ENCODE measurements at places on chromosomes 2 and 18. TPM values are rescaled to one million over a fixed set of nuclear protein-coding genes. Genes with fewer than 3 reads are reported as not detected.

GRCh38 chr2:100780203-100781008, 39.5 kb upstream of the NPAS2 start:
- DNase-seq: peak; percentile 85

DNA sequence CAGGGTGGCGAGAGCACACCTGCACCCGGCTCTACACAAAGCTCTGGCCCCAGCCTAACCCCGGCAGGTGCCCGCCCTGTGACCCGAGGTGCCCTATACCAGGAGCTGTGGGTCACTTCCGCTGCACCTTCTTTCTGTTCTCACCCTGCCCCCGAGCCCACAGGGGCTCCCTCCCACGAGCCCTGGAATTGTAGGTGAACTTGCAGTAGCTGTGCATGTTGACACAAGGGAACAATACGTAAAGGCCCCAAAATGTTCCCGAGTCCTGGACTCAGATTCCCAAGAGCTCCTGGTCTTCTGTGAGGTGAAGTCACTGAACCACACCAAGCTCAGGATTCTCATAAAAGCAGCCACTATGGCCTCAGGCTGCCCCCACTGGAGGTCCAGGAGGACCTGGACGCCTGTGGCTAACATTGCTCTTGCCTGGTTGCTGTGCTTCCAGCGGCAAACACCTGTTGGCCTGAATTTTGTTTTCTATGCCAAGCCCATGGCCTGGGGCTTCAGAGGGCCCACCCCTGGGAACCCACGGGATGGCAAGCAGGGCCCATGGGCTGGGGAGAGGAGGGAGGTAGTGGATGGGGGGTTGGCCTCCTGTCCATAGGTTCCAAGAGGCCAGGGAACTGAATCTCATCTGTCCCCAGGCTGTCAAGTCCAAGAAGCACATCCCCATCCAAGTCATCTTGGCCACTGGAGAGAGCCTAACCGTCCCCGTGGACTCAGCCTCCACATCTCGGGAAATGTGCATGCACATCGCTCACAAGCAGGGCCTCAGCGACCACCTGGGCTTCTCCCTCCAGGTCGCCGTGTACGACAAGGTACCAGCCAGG, 23.2 kb upstream of the GPR17 start:
- DNase-seq: no peak

GRCh38 chr2:134287323-134287722, 33.5 kb downstream of the MGAT5 start:
- DNase-seq: no peak

DNA sequence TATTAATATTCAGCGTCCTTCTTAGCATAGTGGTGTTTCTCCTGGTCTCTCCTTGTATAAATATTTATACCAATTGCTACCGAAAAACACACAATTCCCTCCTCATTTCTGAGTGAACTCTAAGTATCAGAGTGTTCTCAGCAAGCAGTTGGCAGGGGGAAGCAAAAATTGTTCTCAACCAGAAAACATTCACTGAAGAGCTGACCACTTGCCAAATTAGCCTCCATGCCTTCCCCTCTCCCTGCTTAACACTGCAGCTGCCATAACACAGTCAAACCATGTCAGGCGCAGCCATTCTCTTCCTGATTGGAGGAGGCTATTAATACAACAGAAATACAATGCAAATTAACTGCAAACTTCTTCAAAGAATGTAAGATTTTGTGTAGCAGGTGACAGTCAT, 105.0 kb downstream of the COL6A3 start:
- no peak for DNase-seq

- DNase-seq: no peak
These were observed 112.1 kb upstream of the PIK3C3 start for GRCh38 chr18:41842886-41843285.

- DNase-seq: peak; percentile 39
These were observed 4.1 kb downstream of the MYO1B start for GRCh38 chr2:191249156-191249813.

DNA sequence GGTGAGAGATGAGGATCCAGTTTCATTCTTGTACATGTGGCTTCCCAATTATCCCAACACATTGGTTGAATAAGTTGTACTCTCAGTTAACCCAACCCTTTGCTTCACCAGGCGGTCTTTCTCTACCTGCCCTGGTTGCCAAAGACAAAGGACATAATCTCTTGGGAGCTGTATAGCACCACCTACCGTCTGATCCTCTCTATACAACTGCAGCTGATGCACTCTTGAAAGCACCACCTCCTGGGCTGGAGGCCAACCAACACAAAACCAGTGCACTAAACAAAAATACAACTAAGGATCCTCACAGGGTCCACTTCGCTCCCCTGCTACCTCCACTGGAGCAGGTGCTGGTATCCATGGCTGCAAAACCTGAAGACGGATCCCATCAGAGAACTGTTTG, 473.6 kb upstream of the NRXN1 start:
- DNase-seq: no peak

GRCh38 chr18:11309172-11309571, 159.8 kb upstream of the PIEZO2 start:
- no peak for DNase-seq

- no peak for DNase-seq
These were observed 120.2 kb upstream of the TFCP2L1 start for GRCh38 chr2:121405233-121405632.

DNA sequence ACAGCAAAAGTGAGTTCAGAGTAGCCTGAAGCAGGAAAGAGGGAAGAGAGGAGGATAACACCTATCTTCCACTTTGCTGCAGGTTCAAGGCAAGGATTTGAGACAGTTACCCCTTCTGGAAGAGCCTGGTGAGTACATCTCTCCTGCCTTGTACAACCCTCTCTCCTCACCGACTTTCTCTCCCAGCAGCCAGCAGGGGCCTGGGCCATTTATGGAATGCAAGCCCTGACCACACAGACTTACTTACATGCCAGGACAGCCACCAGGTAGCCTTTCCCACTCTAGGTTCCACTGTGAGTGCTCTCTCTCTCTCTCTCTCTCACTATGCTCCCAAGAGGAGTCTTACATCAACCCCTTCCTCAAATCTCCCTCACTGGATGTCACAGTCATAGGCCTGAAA, 57.0 kb downstream of the BCL11A start:
- DNase-seq: peak; percentile 29

DNA sequence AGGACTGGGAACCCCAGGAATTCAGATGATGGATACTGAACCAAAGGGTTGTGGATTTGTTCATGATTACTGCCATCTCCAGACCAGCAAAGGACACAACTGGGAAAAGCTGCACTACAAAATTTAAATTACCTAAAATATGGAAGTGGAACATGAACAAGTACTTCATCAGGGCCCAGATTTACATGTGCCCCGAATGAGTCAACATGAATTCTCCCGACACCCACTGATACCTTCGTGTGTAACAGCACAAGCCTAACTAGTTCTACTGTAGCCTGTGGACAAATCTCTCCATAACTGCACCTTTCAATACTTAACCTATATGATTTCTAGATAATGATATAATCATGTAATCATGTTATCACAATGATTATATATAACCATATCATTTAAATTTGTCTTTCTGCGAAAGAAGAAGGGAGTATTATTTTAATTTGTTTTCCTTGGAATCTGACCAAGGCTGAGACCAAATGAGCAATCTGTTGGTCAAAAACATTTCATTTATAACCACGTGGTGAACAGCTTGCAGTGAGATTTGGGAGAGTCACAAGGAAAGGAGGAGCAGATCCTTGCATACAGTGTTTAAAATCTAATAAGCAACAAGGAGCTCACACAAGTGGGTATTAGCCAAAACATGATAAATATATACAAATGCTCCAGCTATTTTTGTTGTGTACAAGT, 70.5 kb downstream of the CACNB4 start:
- peak; percentile 43 for DNase-seq

DNA sequence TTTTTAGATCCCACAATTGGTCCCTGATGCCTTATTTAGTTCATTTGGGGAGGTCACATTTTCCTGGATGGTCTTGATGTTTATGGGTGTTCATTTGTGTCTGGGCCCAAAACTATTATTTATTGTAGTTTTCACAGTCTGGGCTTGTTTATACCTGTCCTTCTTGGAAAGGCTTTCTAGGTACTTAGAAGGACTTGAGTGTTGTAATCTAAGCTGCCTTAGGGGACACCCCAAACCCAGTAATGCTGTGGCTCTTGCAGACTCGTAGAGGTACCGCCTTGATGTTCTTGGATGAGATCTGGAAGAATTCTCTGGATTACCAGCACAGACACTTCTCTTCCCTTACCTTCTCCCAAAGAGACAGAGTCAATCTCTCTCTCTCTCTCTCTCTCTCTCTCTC, 25.0 kb upstream of the ITSN2 start:
- DNase-seq: no peak

DNA sequence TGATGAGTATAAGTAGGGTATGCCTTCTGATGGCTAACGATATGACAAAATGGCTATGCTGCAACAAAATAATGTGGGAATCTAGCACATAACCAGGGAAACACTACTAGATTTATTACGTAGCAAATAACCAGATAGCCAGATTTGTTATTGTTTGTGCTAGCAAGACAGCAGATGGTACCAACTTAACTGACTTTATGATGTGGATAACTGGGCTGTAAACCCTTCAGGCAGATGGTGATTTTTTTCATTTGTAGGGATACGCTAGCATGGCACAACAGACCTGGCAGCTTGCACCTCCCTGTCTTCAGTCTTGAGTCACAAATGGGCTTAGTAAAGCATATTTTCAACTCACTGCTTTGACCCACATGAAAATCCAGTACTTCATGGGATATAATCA, 48.7 kb downstream of the PRELID3A start:
- DNase-seq: no peak

GRCh38 chr2:102295566-102295965, 15.8 kb upstream of the IL1RL1 start:
- no peak for DNase-seq

DNA sequence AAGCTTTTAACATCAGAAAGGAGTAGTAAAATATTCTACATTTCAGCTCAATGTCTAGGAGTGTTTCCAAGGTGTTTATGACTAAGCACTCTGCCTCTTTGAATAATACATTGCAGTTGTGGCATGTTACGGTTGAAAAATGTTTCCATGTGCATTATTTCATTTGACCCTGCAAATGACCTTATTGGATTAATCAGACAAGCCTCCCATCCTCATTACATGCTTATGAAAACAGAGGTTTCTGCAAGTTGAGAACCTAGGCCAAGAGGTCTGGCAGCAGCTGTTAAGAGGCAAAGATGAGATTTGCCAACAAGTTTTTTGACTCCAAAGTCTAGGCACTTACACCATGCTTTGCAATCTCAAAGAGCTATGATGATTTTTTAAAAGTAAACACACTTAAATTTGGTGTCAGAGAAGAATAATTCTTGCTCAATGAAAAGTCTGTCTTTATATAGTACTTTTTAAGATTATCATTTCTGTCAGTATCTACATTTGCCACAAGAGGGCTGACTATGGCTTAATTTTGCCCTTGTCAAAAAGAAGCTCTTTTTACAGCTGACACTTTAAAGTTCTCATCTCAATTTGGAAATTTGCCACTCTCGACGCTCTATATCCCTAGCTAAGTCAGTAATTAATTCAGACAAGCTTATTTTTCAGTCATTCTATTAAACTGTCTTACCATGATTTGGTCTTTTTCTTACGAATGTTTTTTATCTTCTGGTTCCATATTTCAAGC, 260.6 kb downstream of the PAX3 start:
- peak; percentile 64 for DNase-seq

DNA sequence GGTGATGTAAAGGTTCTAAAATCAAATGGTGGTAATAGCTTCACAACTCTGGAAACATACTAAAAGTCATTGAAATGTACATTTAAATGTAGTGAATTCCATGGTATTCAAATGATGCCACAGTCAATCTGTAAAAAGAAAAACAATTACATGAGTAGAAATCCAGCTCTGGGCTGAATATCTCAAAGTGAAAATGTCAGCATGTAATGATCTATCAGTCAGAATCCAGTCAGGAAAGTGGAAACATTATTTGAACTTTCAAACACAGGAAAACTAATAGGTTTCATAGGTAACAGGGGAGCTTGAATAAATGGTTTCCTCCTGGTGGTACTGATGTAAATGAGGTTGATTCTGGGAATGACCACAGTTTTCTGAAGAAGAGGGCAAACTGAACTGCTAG, 186.4 kb downstream of the CDH7 start:
- no peak for DNase-seq

GRCh38 chr2:96927405-96928171, 57.7 kb upstream of the SEMA4C start:
- peak; percentile 5 for DNase-seq

DNA sequence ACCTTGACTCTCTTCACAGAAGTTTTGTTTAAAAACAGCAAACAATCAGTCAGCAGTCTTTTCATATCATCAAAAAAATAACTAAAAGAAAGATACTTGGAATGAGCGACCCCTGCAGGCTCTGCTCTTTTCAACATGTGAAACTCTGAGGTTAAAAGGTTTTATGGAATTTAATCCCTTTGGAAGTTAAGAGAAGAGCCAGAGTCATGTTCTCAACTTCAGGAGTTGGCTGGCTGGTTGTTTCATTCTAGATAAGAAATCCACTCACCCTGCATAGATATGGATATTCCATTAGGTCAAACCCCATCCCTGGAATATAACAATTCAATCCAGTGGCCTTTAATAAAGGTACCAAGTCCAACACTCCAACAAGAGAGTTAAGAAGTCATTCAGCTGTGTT, 115.6 kb upstream of the RMDN2 start:
- DNase-seq: no peak

- no peak for DNase-seq
These were observed 100.6 kb downstream of the BABAM2 start for GRCh38 chr2:27991146-27991545.

- DNase-seq: peak; percentile 21
These were observed 168.4 kb upstream of the THUMPD2 start for GRCh38 chr2:39947294-39948015.

GRCh38 chr18:73842795-73843394, 304.7 kb downstream of the FBXO15 start:
- peak; percentile 29 for DNase-seq

DNA sequence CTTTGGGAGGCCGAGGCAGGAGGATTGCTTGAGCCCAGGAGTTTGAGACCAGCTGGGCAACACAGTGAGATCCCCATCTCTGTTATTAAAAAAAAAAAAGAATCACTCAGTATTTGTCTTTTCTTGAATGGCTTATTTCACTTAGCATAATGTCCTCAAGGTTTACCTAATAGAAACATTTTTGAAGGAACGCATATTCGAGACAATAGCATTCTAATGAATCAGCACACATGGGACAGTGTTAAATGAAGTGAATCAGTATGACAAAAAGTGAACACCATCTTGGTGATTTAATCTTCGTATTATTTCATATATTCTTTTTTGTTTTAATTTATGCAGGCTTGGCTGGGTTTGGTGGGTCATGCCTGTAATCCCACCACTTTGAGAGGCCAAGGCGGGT, 44.7 kb downstream of the WIPF1 start:
- no peak for DNase-seq

- no peak for DNase-seq
These were observed 842 bp downstream of the PAX3 start for GRCh38 chr2:222298001-222298310.

GRCh38 chr18:54020966-54021365, 203.5 kb downstream of the MBD2 start:
- no peak for DNase-seq

RGPD4 gene
- not detected for total RNA-seq

DDX18 gene
- 72.6 TPM for total RNA-seq

RGPD3 gene
- total RNA-seq: 0.10 TPM

TMEM17 gene
- total RNA-seq: 4.0 TPM

ENOSF1 gene
- total RNA-seq: 14.4 TPM

ERFE gene
- total RNA-seq: 1.4 TPM

ETAA1 gene
- 8.6 TPM for total RNA-seq

SLC14A1 gene
- not detected for total RNA-seq

PARD6G gene
- 26.9 TPM for total RNA-seq

STEAP3 gene
- total RNA-seq: 38.8 TPM

CPO gene
- total RNA-seq: not detected

EML6 gene
- total RNA-seq: 0.23 TPM

ANKRD36B gene
- total RNA-seq: 15.3 TPM

SLC11A1 gene
- total RNA-seq: not detected

TRAF3IP1 gene
- 17.8 TPM for total RNA-seq

Measured in astrocyte (in vitro differentiated cells and primary cell).